CD4-positive, alpha-beta T cell treated with Interleukin-1 beta for 1 hour (primary cell): ENCODE measurements at places on chromosomes 5 and 9.

DNA sequence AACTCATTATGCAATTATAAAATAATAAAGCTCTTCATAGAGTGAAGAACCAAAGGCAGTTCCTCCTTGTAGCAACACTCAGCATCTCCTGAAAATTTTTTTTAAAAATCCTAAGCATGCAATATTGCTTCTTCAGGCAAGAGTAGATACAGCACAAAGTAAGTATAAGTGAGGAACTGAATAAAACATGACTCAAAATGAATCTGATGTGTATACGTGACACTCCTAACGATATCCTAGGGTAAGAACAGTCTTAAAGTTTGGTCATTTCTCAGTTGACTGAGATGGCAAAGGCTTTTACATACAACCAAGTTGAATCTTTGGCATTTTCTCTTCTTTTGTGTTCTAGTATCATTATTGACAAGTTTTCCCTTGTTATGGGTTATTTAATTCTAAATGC lies 41.1 kb upstream of the AOPEP start:
- DNase-seq: no peak

DNA sequence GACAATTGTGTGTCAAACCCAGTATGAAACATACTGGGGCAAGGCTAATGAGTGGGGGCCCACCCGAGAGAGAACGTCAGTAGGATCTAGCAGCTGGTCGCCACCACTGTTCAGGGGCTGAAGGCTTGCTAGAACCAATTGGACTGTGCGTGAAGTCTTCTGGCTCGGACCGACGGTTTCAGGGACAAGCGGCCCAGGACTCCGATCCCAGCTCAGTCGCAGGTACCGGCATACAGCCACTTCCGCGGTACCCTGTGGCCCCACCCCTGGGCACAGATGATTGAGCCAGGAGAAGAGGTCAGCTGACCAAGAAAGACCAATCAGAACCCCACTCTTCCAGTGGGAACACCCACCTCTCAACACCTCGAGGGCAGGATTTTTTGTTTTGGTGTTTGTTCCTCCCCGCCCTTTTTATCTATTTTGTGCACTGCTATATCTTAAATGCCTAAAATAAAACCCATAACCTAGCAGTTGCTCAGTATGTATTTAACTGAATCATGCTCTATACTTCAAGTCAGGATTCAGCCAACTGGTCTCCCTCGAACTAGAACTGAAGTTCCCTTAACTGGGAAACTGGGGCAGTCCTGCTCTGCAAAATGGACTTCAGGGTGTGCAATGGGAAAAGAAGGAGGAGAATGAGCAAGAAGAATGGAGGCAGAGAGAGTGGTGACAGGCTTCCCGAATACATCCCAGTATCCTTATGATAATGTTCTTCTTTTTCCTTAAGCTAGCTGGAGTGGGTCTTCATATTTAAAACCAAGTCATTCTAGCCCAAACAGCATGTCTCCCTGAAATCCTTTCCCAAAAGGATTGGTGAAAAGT lies 21.1 kb upstream of the CPEB4 start:
- DNase-seq: no peak

DNA sequence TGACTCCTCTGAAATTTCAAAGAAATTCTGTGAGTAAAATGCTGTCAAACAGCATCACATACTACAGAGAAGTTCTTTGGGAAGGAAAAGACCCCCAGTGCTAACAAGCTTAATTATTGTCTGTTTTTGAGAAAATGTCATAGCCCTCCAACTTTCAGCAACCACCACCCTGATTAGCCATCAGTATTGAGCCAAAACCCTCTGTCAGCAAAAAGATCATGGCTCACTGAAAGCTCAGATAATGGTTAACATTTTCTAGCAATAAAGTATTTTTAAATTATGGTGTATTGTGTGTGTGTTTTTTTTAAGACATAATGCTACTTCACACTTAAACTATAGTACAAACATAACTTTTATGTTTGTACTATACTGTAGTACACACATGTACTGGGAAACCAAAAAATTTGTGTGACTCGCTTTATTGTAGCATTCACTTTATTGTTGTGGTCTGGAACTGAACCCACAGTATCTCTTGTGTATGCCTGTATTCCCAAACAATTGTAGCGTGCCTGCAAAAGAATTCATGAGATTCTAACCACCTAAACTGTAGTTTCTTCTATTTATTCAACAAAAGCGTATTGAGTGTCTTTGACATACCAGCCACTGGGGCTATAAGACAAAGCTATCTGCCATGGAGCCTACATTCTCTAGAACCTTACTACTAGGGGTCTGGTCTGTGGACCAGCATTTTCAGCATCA lies 31.6 kb downstream of the TLE4 start:
- no peak for DNase-seq

DNA sequence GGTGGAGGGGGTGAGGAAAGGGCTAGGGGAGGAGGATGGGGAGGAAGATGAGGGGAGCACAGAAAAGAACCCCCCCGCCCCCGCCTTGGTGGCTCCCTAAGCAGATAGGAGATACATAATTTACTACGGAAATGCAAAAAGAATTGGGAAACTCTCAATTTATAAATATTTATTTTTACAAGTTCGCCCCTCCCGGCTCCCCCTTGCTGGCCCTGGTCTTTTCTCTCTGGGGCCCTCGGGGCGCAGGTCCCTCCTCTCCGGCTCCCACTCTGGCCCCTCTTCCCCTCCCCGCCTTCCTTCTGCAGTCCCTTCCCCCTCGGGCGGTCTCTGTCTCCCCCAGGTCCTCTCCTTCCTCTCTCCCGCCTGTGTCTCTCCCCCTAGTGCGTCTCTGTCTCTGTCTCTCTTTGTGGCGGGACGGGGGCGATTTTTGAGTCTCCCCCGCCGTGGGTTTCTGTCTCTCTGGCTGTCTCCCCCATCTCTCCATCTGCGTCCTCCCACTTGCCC lies 173.6 kb upstream of the IER5L start:
- no peak for DNase-seq

GRCh38 chr5:128038643-128039042 lies 44.9 kb upstream of the SLC12A2 start:
- DNase-seq: no peak

DNA sequence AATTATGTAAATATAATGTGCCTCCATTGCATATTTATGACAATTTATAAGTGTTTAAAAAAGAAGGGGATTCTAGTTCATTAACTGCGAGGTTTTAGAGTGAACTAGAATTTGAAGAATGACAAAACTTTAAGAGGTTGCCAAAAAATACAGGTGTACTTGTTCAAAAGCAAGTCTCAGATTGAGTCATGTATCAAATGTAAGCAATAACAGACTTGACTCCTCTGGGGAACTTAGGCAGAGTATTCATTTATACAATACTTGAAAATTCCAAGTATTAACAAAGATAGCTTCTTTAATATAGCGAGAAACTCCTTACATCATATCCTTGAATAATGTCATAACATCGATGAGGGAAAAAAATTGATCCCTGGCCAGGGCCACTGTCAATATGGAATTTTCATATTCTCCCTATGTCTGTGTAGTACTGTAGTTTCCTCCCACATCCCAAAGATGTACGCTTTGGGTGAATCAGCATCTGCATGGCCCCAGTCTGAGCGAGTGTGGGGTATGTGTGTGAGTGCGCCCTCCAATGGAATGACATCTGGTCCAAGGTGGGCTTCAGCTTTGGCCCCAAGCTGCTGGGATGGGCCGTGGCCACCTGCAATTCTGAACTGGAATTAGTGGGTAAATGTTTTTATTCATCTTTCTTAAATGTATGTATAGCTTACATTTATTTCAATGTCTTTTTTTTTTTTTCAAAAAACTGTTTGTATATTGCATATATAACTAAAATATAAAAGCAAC lies 70.1 kb downstream of the RIC1 start:
- no peak for DNase-seq

DNA sequence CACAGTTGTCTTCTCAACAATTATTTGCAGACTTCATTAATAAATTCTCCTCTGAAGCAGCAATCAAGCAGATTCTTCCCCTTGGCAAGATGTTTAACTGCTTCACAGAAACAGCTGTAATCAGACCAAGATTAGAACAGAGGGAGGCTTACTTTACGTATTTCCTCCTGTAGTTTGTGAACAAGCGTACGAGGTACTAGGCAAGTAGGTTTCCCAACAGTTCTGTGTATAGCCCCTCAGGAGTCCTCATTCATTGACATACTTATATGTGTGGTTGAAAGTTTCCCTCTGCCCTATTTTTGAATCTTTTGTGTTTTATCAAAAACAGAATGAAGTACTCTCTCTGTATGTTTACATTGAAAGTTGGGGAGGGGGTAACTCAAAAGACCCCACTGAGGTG lies 128.0 kb downstream of the SPATA31D1 start:
- DNase-seq: no peak

DNA sequence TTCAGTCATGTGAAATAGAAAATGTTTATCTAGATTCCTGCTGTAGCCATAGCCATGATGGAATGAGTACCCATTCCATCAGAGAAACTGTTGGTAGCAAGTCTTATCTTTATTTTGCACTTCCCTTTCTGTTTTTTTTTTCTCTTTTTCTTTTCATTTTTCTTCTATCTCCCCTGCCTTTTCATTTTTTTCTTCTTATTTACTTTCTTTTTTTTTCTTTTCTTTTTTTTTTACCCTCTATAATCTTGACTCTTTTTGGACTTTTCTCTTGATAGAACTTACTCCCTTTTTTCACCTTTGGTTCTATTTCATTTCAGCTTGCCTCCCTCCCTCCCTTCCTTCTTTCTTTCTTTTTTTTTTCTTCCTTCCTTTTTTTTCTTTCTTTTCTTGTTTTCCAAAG lies 15.4 kb downstream of the SLC25A46 start:
- no peak for DNase-seq

- no peak for DNase-seq
These were observed 405.4 kb downstream of the ZSWIM6 start for GRCh38 chr5:61737301-61737963.
